ENCODE measurements at places on chromosomes 6 and 20. TPM values are rescaled to one million over a fixed set of nuclear protein-coding genes. Genes with fewer than 3 reads are reported as not detected.

HLA-G gene
- 1.1 TPM for total RNA-seq

DNA sequence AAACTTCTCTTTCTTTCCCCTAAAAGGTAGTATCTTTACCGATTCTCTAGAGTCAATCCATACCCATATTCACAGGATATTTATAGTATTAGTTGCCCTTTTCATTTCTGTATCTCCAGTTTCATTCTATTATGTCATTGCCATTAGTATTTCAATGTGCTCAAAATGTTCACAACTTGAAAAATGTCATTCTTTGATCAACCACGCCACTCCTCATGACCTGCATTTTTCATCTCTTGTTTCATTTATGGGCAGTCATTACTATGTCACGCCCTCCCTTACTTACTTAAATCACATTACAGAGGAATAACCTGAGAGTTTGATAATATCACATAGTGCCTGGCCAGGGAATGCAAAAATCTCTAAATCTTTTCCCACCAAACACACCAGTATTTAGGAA, 427.3 kb upstream of the GJE1 start:
- no peak for DNase-seq

- DNase-seq: no peak
These were observed 12.7 kb upstream of the APMAP start for GRCh38 chr20:25005220-25005619.

GRCh38 chr20:62995898-62996595, 10.7 kb downstream of the BHLHE23 start:
- no peak for DNase-seq

HLA-DRA gene
- total RNA-seq: not detected

DNA sequence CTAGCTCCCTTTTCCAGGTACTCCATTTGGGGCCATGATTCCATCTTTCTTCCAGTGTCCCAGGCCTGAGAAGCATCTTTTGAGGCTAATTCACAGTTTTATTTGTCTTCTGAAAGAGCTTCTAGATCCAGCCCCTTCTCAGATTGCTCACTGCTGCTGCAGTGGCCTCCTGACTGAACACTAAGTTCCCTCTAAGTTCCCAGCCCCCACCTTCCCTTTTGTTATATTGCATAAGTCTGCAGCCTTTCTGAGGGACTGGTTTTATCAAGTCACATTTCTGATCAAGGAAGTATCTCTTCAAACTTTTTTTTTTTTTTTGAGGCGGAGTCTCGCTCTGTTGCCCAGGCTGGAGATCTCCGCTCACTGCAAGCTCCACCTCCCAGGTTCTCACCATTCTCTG, 10.7 kb downstream of the MAPRE1 start:
- no peak for DNase-seq

BHLHE23 gene
- total RNA-seq: not detected

DNA sequence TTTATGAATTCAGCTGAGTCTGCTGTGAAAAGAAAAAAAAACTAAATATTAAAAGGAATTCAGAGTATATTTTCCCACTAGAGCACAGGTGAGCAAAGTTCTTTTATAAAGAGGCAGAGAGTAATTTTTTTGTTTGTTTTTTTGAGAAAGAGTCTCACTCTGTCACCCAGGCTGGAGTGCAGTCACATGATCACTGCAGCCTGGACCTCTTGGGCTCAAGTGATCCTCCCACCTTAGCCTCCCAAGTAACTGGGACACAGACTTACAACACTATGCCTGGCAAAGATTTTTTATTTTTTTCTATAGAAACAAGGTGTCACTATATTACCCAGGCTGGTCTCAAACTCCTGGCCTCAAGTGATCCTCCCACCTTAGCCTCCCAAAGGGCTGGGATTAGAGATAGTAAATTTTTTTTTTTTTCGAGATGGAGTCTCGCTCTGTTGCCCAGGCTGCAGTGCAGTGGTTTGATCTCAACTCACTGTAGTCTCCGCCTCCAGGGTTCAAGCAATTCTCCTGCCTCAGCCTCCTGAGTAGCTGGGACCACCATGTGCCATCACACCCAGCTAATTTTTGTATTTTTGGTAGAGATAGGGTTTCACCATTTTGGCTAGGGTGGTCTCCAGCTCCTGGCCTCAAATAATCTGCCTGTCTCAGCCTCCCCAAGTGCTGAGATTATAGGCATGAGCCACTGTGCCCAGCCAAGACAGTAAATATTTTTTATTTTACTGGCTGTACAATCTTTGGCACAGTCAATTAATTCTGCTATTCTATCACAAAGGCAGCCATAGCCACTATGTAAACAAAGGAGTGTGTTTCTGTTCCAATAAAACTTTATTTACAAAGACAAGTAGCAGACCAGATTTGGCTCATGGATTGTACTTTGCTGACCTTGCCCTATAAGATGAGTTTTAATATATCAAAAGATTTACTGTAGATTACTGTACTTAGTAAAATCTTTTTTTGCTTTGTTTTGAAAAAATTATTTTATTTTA, 14.5 kb upstream of the B4GALT5 start:
- DNase-seq: no peak

DNA sequence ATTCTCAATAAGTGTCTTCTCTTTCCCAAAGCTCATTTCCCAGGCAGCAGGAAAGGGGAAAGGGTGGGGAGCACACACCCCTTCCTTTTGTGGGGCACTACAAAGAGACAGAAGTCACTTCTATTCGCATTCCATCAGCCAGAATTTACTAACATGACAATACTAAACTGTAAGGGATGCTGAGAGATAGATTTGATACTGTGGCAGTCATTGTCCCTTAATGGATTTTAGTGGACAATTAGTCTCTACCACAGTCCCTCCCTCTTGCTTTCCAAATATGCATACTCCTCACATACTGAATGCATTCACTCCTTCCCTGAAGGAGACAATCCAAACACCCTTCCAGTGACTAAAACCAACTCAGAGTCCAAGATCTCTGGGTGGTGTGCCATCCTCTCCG, 50.5 kb downstream of the ABRACL start:
- no peak for DNase-seq

GRCh38 chr20:50308513-50309279, 118.1 kb downstream of the CEBPB start:
- DNase-seq: peak; percentile 87

DNA sequence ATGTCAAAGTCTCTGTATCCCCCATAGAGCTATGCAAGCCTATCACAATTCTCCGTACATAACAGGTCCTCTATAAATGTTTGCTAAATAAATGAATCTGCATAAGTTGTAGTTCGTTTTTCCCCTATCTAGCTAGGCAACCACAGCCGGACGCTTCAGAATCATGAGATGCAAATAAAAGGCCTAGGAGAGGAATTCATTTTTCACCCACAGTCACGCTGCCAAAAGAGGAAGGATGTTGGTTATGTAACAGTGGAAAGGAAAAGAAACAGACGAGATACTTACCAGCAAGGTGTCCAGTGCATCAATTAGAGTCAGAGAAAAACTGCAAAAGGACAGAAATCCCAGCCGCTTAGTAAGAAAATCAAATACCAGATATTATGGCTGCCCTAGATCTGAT, 2.4 kb downstream of the EDEM2 start:
- no peak for DNase-seq

GRCh38 chr6:33841070-33841469, 37.3 kb upstream of the MLN start:
- DNase-seq: no peak

SLC22A2 gene
- 0.88 TPM for total RNA-seq

DNA sequence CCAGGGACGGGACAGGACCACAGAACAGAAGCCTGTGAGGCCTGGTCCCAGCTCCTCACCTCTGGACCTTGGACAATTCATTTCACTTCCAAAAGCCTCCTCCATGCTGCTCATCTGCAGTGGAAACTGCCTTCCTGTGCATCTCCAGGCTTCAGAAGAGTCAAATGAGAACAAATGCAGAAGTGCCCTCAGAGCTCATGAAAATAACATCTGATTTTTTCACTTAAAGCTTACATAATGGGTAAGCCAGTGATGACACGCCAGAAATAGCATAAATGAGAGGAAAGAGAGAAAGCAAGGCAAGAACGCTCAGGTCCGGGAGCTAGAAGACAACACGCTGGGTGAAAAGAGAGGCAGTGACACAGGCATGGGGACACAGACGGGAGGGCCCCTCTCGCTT, 7.9 kb downstream of the CNKSR3 start:
- DNase-seq: no peak

DNA sequence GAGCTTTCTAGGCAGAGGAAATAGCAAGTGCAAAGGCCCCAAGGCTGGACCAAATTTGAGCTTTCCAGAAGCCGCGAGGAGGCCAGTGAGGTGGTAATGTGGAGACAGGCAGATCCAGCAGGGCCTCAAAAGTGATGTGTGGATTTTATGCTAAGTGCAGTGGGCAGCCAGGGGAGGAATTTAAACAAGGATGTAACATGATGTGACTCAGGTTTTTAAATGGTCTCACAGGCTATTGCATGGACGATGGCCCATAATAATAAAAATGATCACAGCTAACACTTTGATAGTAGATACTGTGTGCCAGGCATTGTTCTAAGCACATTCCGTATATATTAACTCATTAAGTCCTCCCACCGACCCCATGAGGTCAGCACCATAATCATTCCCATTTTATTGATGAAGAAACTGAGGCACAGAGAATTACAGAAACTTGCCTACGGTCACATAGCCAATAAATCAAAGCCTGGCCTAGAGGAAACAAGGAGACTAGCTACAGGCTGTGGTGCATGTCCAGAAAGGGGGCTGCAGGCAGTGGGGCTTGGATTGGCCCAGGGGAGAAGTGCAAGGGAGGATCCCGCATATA, 18.0 kb upstream of the PREX1 start:
- no peak for DNase-seq

DNA sequence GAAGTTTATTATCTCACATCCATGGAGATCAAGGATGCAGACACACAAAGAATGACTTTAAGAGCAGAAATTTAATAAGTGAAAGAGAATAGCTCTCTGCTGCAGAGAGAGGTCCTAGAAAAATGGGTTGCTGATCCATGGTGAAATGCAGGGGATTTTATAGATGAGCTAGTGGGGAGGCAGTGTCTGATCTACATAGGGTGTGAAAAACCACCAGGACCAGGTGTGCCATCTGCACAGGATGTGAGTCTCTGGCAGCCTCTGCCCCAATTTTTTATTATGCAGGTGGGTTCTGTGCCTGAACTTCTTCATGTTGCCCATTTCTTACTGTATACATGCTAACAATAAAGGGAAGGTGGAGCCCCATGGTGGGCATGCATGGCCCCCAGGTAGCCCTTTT, 19.9 kb upstream of the NANP start:
- no peak for DNase-seq

RSPH9 gene
- total RNA-seq: 0.38 TPM

DNA sequence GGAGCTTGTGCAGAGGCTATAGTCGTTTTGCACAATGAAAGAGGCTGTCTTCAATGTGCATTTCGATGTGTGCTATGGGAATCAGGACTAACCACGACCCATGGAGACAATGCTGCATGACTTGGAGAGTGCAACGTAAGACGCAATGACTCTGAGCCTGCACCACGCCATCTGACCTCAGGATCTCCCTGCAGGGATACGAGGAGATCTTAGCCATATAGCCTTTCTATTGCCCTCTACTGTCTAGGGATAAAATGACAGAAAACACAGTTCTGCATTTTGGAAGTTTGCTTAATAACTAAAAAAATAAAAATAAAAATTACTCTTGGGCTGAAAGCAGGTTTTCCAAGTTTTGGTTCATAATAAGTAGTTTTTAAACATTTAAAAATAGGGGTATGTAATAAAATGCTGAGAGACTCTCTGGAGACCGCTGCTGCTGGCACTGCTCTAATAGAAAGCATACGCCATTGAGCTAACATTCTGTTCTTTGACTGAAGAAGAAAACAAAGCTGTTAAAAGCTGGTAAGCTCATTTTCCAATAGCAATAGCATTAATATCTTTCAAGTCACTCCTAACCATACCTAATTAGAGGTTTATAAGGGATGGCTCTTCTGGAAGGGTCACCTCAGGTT, 87.2 kb downstream of the PDE7B start:
- DNase-seq: peak; percentile 61

WFDC2 gene
- 994 TPM for total RNA-seq

DNA sequence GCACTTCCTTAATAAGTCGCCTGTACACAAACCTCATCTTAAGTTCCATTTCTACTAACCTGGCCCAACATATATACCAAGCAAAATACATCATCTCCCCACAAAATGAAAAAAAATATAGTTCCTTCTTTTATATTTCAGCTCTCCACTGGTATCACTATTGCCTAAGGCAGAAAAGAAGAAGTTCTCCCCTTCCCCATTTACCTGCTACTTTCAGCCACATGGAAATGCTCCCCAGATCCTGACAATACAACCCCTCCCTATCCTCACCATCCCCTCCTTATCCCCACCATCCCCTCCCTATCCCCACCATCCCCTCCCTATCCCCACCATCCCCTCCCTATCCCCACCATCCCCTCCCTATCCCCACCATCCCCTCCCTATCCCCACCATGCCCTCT, 175.7 kb downstream of the LINC00237 start:
- no peak for DNase-seq
